ENCODE measurements at places on chromosomes 3 and 15.

DNA sequence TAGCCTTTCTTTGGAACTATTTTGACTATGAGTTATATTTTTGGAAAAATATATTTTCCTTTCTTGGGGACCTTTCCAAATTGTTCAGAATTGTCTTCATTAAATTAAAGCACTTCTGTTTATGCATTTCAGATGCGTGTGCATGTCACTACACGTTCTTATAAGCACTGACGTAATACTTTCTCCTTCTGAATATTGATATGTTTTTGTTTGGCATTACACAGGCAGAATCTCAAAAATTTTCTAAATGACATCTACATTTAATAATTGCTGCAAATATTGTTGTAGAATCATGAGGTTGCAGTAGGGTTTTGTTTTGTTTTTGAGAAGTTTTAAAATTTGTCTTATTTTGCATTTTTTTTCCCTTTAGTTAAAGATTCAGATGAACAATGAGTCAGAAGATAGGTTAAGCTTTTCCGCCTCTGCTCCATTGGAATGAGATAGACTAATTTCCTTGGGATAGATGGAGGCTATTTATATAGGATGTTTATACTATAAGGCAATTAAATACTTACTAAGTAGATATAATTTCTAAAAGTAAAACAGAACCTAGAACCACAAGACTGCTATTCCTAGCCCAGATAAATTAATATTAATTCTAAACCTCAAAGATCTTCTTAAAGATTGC is 110.8 kb downstream of the MBNL1 start:
- DNase-seq: no peak

- DNase-seq: no peak
Observed at GRCh38 chr3:159860269-159861116, 128.1 kb upstream of the IL12A start.

- DNase-seq: no peak
Observed at GRCh38 chr3:150006794-150007193, 36.1 kb upstream of the PFN2 start.

DNA sequence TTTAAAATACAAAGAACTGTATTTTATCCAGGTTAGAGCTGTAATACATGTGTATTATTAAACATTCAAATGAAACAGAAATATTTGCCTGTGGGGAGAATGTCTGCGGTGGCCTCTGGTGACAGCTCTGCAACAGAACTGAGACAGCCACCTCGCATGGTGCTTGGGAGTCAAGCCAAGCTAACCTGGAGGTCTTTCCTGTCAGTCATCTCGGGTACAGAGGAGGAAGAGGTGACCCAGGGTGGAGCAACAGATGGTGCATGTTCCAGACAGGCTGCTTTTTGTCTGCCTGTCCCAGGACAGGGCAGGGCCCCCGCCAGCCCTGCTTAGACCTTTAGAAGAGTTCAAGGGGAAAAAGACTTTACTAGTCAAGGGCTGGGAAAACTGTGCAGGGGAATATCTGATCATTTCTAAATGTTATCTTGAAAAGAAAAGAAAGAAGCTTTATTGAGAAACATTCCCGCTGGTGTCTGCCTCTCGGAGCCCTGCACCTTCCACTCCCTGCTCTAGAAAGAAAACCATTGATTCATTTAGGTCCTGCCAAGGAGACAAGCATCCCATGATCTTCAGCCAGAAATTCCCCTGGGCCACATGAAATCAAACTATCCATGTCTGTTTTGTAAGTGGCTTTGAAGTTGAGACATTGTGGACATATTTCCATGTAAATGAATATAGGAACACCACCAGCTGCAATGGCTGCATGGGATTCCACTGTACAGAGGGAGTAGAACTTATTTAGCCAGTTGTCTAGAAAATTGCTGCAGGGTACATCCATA is 5.5 kb upstream of the NR2E3 start:
- DNase-seq: no peak

- no peak for DNase-seq
Observed at GRCh38 chr3:183400352-183400751, 28.1 kb downstream of the MCF2L2 start.

DNA sequence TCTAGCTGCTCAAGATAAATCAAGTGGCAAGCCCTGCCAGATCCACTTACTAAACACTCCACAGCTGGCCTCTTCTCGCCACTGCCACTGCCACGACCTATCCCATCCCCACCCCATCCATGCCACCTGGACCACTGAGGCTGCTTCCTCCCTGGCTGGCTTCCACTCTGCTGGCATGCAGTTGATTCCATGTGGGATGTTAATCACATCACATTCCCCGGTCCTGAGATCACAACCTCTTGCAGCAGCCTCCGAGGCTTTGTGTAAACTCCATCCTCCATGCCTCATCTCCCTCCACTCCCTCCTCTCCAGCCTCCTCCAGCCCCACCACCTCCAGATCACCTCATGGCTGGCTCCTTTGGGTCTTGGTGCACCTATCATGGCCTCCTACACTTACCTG is 7.7 kb downstream of the NCKIPSD start:
- no peak for DNase-seq

GRCh38 chr3:49199239-49199899 is 28.0 kb downstream of the KLHDC8B start:
- DNase-seq: no peak

GRCh38 chr3:128226795-128227395 is 73.6 kb downstream of the EEFSEC start:
- no peak for DNase-seq

DNA sequence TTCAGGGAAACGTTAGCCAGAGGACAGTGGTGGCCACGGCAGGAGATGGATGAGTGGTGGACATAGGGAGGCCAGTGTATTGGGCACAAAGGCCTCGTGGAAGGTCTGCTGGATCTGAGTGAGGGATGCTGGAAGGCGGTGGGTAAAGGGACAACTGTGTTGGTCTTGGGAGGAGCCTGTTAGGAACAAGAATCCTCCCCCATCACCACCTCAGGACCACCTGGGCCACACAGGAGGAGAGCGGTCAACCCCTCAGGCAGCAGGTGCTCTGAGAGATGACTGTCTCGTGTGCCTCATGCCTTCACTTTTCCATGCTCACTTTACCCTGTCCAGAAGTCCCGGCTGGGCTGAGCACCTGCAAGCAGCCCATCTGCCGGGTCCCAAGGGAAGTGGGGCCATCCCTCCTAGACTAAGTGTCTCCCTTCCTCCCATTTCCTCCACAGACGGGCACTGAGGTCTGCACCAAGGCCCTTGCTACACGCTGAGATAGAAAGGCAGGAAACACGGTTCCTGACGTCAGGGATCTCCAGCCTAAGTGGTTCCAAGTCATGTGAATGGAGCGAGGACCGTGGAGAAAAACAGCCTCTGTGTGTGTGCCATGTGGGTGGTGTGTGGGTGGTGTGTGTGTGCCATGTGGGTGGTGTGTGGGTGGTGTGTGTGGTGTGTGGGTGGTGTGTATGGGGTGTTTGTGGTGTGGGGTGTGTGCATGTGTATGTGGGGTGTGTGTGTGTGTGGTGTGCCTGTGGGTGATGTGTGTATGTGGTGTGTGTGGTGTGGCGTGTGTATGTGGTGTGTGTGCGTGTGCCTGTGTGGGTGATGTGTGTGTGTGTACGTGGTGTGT is 47.8 kb upstream of the CTSH start:
- DNase-seq: no peak

GRCh38 chr3:9179826-9180763 is 69.4 kb downstream of the SRGAP3 start:
- no peak for DNase-seq

GRCh38 chr3:158762701-158763100 is 30.4 kb upstream of the RARRES1 start:
- DNase-seq: no peak

DNA sequence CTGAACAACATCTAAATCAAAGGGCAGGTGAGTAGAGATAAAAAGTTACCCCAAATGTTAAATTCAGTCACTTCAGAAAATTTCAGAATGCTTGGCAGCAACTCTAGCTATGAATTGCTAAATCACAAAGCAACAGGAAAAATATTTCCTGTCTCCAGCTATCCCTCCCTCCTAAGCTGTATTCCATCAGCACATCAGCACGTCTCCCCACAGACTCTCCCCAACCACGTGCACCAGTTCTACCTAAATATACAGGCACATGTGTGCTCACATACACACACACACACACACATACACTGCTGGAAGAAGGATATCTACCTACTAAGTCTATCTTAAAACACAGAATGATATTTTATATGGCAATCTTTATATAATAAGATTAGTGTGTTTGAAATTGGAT is 177.1 kb upstream of the ARHGEF26 start:
- no peak for DNase-seq

DNA sequence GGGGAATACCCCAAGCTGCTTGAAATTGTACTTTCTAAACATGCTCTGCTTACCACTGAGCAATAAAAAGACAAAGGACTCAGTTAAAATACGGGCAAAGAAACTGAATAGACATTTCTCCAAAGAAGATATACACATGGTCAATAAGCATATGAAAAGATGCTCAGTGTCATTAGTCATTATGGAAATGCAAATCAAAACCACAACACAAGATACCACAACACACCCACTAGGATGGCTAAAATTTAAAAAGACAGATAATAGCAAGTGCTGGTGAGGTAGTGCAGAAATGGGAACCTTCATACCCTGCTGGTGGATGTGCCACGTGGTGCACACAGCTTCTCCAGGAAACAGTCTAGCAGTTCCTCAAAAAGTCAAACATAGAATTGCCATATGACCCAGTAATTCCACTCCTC is 21.3 kb downstream of the LRIG1 start:
- DNase-seq: no peak

DNA sequence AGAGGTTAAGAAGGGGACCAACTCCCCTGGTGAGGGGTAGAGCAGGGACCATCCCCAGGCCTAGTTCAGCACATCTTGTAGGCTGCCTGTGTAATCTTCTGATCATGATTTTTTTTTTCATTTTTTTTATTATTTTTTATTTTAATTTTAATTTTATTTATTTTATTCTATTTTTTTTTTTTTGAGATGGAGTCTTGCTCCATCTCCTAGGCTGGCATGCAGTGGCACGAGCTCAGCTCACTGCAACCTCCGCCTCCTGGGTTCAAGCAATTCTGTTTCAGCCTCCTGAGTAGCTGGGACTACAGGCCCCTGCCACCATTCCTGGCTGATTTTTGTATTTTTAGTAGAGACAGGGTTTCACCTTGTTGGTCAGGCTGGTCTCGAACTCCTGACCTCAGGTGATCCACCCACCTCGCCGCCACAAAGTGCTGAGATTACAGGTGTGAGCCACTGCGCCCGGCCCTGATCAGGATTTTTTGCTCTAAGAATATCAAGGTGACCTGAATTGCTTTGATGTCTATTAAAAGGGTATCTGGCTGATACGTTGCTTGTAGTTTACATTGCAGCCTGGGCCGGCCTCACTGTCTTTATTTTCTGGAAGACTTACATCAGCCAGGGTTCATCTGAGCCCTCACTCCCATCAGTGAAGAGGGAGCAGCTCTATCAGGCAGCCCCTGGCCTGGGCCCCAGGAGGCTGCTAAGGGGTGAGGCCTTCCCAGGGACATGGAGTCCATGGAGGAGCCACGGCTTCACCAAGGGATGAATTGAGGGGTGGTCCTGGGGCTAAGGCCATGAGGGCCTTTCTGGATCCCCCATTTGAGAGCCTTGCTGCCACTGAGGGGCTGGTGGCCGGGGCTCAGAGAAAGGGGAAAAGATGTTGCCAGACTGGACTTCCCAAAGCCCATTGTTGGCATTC is 10.7 kb downstream of the SYNM start:
- DNase-seq: no peak

DNA sequence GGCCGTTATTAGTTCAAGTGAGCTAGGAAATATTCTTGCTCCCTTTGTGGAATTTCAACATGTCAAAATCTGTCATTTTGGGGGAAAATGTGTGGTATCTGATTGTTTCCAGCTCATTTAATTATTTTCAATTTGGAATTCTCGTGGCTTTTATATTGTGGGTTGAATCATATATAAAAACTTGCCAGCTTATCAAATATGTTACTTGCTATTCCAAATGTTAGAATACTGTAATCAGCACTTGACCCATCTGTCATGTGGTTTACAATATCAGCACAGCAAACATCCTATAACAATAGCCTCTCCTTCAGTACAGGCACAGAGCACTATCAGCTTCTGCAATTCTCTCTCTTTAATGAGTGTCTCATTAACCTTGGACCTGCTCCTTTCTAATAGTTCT is 130.2 kb upstream of the FEZF2 start:
- no peak for DNase-seq

DNA sequence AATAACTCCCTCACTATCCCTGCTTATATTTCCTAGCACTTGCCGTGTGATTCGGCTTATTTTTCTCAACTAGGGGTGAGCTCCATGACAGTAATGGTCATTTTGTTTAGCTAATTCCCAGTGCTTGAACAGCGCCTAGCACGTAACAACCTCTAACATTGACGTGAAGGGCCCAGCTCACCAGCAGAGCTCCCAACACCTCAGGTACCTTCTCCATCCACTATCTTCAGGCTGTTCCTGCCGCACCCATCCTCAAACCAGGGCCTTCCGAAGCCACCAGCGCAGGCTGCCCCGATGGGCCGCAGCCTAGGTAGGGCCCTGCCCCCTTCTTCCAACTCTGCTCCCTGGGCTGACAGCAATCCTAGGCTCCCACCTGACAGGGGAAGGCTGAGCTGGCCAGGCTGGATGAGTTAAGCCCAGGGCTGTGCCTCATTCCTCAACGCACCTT is 751 bp upstream of the RPS17 start:
- no peak for DNase-seq

DNA sequence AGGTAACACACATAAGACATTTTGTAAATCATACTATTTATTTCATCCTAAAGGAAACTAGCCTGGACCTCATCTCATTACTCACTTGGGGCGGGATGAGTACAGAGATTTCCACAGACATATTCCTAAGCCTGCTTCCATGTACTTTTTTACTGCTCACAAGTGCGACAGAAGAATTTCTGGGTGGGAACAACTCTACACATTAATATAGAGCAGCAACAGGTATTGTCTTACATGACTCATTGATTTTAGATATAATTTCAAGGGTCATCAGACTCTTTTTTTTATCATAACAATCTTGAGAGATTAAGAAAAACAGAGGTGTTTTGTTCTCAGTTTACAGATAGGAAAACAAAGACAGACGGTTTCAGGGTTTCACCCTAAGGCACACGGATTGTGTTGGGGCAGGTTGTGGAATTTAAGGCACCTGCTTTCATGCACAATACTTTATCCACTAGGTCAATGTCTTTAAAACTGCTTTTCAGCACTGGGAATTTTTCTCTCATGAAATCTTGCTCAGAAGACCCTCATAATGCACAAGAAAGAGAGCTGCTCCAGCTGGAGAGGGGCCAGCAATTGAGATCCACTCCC is 186.7 kb upstream of the CDIN1 start:
- no peak for DNase-seq

GRCh38 chr3:148930752-148931151 is 60.6 kb upstream of the GYG1 start:
- no peak for DNase-seq

DNA sequence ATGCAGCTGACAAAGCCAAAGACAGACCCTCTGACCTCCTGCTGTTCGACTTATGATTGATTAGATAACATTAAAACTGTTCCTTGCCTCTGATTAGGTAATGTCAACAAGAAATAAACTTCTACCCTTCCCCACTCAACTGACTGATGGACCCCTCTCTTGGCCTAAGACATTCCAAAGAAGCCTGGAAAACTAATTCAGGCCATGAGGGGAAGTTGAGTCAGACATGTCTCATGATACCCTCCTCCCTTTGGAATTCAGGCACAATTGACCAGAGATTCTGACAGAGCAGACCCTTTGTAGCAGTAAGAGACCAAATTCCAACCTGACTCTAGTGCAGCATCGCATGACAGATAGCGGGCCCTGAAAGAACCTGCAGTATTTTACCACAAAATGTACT is 354.5 kb downstream of the OCA2 start:
- DNase-seq: no peak
